CD4-positive, alpha-beta T cell treated with Interferon alpha-2 for 1 hour (primary cell): ENCODE measurements at places on chromosomes 12 and 14.

DNA sequence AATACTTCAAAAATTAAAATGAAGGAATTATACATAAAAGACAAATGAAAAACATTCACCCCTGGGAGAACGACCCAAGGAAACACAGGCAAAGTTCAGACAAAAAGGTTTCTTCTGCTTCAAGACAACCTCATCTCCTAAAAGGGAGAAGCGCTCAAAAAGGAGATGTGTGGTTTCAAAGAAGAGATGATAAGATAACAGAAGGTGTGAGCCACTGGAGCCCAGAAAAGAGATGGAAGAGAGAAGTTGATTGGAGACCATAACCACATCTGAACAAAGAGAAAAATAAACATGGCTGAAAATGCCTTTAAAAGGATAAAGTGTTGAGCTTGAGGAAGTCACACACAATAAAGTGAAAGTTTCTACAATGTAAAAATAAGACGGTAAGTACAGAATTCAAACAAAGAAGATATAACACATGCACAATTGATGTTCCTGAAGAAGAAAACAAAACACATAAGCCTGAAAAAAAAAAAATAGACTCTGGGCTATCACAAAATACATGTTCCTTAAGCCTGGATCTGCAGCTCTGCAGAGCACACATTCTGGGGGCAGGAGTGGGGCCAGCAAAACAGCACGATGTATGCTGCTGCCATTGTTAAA, 51.6 kb upstream of the C14orf180 start:
- no peak for DNase-seq

GRCh38 chr14:82046512-82047226, 513.0 kb upstream of the SEL1L start:
- DNase-seq = no peak

DNA sequence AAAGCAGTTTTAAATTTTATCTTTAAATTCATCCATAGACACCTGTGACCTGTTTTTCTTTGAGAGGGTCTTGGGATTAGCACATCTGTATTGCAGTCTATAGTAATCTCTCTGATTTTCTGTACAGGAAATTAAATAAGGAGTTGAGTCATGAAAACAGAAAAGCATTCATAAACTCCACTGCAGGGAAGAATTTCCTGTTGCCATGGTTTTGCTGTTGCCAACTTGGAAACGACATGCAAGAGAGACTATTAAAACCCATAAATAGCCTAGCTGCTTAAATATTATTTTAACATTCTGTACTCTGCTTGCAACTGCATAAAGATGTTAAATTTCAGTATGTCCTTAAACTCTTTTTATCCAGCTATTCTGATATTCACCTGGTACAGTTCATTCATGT, 281.0 kb upstream of the RGS6 start:
- no peak for DNase-seq

GRCh38 chr12:108270035-108270848, 68.9 kb downstream of the CMKLR1 start:
- no peak for DNase-seq

DNA sequence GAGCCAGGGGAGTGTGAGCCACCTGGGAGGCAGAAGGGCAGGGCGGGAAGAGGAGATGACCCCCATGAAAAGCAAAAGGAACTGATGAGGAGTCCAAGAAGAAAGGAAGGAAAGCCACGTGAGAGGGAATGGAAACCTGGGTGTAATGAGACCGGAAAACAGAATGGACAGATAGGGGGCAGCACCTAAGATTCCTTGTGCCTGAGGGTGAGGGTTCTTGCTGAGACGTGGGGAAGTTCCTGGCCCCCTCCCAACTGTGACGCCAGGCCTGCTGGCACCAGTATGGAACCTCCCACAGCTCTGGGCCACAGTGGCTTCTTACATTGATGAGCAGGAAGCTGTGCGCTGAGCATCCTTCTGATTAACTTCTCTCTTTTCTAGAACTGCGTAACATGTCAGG, 30.8 kb downstream of the TTC7B start:
- DNase-seq = peak; percentile 39

DNA sequence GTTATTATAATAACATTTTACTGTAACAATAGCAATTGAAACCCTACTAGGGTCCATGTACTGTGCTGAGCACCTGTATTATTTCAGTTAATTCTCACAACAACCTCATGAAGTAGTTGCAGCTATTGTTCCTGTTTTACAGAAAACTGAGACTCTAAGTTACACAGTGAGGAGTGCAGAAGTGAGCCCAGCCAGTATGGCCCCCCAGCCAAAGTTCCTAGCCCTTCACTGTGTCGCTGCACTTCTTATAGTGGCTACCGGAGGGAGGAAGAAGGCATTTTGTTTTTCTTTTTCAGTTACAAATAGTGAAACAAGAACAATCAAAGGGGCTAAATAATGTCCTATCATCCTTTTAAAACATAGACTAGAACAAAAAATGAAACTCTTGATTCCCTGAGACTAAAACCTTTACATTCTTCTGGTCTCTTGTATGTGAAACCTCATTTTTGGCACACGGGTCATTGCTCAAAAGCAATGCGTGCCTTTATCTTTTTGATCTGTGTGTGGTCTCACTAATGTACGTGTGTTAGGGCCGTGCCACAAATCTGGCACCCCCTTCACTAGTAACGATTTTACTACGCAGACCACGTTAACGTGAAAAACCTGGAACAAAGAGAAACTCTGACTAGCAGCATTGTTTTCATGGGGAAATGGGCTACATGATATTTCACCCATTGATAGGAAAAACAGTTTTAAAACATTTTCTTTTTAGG, 88.7 kb downstream of the LLPH start:
- DNase-seq = no peak
